Stimulated activated CD4-positive, alpha-beta T cell treated with anti-CD3 and anti-CD28 coated beads, Interleukin-4, amount 100 ng/mL, for 4 hours (primary cell): ENCODE measurements at places on chromosomes 2 and 18.
A peak's percentile ranks its signal among the peaks of the same experiment; 100 is the strongest.

- DNase-seq = no peak
Observed at GRCh38 chr18:4068552-4069158, 386.5 kb downstream of the DLGAP1 start.

GRCh38 chr2:37389989-37390765 is 45.7 kb downstream of the QPCT start:
- DNase-seq = peak; percentile 33

DNA sequence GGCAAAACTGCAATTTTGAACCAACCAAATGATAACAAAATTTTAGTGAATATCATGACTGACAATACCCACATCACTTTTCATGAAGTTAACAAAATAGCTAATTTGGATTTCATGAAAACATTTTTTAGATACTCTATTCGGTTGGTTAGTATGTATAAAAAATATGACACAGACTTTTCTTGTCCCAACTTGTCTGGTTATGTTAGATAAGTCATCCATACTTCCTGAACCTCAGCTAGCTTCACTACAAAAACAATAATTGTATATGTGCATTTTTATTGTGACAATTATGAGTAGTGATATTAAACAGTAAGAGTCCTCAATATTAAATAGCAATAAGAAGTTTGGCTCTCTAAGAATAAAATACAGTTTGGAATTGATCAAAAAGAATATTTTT is 408.1 kb upstream of the DSEL start:
- no peak for DNase-seq

DNA sequence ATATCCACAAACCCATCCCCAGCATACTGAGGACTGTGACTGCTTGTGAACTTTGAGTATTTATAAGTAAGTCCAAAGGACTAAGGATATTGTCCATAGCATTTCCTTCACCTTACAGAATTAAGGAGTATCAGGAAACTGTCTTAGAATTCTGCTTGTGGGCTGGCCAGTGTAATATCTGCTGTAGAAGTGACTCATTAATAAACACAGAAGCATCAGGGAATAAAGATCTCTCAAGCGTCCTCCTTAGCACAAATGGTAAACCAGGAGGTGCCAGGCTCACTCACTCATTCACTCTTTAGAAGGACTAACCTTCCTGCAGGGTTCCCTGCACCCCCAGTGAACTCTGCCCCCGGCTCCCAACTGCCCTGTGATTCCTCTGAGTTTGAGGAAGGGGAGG is 31.0 kb downstream of the CCDC68 start:
- no peak for DNase-seq

DNA sequence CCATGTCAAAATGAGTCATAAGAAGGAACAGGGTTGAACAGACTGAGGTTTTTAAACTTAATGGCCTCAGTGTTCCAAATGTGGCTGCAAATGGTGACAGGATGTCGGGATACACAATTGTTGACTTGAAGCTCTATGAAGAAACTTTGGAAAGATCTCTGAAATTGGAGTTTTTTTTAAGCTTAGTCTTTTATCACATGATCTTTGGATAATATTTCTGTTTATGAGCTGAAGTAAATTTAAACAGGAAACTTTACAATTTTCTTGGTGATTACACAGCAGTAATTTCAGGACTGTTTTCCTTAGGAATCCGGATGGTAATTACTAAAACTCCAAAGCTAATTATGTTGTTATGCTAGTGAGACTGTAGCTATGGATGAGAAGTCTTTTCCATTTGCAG is 199.1 kb upstream of the NRXN1 start:
- no peak for DNase-seq

DNA sequence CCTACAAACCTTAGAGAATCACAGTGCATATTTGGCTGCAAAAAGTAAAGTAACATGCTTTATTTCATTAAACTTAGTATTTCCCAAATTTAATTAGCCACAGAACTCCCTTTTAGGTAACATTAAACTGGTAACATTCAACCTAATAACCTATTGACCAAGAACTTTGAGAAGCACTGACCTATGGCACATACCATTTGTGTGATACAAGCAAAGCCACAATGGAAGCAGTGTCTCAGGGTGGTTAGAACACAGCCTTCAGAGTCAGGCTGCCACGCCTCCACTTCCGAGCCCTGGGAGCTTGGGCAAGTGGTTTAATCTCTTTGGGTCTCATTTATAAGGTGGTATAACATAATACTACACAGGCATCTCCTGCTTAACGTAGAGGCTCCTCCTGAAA is 301.4 kb downstream of the PDE11A start:
- DNase-seq = no peak
